ENCODE measurements at places on chromosomes 1 and 21.

DNA sequence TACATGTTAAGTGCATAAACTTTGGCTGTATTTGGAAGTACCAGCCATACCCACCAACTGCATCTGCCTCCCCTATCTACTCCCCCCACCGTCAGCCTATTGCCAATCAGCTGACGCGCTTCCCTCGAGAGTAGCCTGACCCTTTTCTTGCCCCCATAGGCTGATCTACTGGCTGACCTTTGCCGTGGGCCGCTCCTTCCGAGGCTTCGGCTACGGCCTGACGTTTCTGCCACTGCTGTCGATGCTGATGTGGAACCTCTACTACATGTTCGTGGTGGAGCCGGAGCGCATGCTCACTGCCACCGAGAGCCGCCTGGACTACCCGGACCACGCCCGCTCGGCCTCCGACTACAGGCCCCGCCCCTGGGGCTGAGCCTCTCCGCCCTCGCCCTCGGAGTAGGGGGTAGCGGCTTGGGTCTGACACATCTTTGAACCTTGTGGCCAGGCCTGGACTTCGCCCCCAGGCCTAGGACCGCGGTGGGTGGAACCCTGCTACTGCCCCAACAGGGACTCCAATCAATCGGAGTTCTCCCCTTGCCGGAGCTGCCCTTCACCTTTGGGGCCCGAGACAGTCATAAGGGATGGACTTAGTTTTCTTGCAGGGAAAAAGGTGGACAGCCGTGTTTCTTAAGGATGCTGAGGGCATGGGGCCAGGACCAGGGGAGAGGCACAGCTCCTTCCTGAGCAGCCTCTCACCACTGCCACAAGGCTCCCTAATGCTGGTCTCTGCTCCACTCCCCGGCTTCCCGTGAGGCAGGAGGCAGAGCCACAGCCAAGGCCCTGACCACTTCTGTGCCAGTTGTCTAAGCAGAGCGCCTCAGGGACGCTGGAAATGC lies 4.0 kb downstream of the GLMP start:
- peak; percentile 49 for DNase-seq

- no peak for DNase-seq
Measured at GRCh38 chr1:53066488-53066887, 4.5 kb downstream of the PODN start.

DNA sequence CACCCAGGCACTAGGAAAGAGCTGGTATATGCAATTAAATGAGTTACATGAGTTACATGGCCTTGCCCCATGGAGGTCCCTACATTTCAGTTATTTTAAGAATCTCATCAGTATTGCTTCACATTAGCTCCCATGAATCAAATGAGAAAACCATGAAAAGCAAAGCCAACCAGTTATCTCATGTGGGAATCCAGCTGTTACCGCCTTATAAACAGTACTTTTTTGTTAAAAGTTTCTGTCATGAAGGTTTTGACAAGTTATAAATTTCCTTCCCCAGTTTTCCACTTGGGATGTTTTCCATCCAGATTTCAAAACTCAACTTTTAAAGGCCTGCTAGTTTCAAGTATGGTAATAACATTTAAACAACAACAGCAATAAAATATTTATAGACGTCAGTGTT lies 544.8 kb downstream of the NUF2 start:
- no peak for DNase-seq

DNA sequence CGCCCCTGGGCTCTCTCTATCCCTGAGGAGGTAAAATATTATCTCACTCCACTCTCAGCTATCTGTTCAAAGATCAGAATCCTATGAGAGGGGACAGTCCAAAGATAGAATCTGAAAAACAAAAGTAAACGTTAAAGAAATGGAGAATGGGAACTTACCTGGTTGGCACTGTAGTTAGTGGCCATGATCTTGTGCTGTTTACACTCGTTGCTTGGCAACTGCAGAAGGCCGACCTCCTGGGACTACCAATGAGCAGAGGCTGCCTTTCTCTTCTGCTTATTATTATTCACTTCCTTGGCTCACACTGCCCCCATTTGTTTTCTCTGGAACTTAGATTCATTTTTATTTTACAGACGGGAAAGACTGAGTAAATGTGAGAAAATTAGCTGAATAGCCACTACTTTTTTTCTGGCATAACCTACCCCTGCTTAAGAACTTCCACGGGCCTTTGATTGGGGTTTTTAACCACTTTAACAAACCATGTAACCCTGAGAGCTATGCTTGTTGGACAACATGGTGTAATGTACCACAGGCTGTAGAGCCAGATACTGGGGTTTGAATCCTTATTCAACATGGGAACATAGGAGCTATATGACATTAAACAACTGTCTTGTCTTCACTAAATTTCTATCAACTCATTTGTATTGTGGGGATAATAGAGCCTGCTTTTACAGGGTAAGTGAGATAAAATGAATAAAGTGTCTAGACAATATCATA lies at the start of gene CFAP126:
CFAP126 (minus strand) TSS at position 193 of the 717 bp plus-strand sequence; CDS start at position 185, 8 bp downstream.
- DNase-seq: peak; percentile 29

DNA sequence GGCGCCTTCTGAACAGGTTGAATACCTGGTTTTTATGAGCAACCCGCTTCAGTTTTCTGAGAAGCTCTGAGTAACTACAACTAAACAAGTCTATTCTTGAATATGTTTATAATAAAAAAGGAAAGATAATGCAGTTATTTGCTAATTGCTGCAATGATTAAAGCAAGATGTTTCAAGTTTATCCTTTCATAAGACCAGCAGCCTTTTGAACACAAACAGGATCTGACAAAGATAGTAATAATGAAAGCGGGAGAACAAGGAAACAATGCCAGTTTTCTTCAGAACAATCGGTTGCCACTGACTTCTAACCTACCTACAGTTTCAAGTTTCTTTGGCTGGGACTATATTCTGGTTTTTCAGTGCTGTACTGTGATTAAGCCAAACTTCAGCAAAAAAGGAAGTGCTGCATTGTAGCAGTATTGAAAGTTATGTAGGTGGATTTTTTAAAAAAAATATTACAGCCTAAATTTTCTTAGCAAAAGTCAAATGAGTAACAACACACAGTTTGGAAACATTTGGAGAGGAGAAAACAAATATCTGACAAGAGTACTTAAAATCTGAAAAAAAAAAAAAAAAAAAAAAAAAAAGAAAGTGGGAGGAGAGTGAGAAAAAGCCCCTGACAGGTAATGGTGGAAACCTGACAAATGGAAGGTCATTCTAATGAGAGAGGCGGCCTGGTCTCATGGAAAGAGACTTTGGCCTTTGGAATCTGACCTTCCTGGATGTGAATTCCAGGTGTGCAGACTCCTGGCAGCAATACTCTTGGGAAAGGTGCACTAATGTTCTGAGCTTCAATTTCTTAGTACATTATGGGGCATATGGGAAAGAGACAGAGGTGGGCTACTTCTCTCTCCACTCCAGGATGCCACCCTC lies 11.4 kb downstream of the KCNJ15 start:
- DNase-seq: no peak

All from brain pericyte (primary cell).